ENCODE measurements at places on chromosomes 11 and 22.

- DNase-seq, result no peak
Measured at GRCh38 chr22:49142296-49142695, 685.4 kb downstream of the BRD1 start.

GRCh38 chr11:69468221-69468620 is 13.2 kb upstream of the LINC01488 start:
- no peak for DNase-seq

DNA sequence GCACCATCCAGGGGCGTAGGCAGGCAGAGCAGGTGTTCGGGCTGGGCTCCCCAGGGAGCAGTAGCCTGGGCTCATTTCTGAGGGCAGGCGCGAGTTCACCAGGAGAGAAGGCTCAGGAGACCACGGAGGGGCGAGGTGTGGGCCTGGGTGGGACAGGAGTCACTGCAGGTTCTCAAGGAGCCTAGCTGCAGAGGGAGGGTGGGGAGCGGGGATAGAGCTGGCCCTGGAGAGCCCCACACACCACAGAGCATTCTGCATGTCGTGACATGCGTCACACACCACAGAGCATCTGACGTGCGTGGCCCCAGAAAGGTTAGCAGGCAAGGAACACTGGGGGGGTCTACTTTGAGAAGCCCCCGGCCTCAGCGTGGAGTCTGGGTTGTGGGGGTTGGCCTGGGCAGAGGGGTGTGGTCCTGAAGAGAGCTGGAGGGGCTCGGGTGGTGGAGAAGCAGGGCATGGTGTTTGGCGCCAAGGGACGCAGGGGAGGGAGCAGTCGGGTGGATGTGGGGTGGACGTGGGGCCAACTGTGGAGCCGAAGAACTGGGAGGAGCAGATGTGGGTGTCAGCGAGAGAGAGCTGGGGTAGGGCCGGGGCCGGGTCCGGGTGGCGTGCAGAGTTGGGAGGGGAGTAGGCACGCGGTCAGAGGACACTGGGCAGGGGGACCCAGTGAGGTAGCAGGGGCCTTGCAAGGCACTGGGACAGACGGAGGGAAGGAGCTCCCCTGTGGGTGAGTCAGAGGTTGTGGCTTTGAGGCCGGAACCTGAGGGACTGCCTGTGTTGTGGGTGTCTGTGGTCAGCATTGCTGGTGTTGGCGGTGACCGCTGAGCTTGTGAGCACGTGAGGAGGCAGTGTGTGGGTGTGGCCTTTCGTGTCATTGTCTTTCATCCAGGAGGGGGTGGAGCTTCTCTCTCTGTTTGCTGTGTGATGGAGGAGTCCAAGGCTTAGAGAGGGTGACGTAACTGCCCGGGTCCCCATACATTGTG is 25.5 kb downstream of the CTTN start:
- no peak for DNase-seq

- DNase-seq, result no peak
Measured at GRCh38 chr22:26586556-26587325, 3.2 kb downstream of the TPST2 start.

GRCh38 chr11:74397501-74398243 is 561 bp downstream of the PGM2L1 start:
- DNase-seq, result no peak

GRCh38 chr11:69010361-69010891 is 2.6 kb downstream of the MRGPRF start:
- DNase-seq, result no peak

GRCh38 chr11:119540370-119541125 is 117.6 kb upstream of the THY1 start:
- no peak for DNase-seq

DNA sequence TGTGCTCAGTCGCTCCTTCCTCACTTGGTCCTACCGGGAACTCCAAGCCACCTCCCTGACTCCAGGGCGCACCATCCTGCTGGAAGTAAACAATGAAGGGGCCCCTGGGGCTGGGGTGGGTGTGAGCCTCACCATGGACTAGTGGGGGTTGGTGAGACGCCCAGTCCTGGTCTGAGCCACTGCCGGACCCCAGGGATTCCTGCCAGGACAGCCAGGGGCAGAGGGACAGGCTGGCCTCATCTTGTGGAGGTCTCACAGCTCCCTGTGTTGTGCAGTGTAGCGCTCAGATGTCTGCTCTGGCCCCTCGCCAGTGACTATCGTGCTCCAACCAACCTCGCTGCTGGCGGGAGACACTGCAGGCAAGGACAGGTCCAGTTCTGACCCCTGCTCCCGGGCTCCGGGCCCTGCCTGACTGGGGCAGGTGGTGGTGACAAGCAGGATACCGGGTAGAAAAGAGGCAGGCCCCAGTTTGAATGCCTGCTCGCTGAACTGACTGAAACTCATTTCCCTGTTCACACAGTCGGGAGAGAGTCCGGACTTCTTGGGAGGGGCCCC is 1021.4 kb downstream of the BRD1 start:
- no peak for DNase-seq

DNA sequence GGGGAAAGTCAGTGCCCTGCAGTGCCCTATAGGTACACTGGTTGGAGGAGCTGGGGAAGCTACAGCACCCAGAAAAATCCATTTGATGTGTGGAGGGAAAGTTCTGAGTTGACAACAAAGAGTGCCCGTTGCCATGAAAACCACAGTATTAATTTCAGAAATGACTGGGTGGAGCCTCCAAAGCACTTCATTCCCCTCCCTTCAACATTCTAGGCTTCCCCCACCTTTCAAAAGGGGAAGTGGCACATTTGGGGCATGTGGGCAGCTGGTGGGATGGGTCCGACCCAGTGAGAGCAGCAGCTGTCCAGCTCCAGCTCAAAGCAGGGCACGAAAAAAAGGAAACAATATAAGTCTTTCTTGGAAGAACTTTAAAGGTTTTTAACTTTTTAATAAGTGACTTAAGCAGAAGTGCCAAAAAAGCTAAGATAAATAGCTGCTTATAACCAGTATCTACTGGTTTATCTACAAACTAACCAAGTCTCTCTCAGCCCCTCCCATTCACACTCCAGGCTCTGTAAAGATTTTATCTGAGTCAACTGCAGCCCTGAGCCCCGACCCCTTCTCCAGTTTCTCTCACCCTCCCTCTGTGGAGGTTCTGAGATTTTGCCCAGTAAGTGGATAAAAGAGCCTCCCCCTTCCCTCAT is 9.0 kb upstream of the AHNAK start:
- no peak for DNase-seq

DNA sequence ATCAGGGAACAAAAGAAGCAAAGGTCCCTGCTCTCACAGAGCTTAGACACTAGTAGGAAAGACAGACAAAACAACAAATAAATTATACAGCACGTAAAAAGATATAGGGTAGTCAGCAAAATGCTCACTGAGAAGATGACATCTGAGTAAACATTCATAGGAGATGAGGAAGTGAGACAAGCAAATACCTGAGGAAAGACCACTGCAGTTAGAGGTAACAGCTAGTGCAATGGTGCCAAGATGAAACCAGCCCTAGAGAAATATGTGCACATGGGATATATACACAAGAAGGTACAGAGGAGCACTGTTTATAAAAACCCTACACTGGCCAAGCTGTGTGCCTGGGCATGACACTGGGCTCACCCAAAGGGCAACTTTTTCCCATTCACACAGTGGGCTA is 9.8 kb downstream of the CYP2R1 start:
- no peak for DNase-seq

GRCh38 chr22:31327806-31328543 is 18.2 kb downstream of the PATZ1 start:
- DNase-seq, result no peak

GRCh38 chr11:120001178-120002090 is 136.5 kb downstream of the TRIM29 start:
- peak; percentile 34 for DNase-seq

GRCh38 chr11:7635137-7635536 is 38.2 kb downstream of the CYB5R2 start:
- peak; percentile 22 for DNase-seq

DNA sequence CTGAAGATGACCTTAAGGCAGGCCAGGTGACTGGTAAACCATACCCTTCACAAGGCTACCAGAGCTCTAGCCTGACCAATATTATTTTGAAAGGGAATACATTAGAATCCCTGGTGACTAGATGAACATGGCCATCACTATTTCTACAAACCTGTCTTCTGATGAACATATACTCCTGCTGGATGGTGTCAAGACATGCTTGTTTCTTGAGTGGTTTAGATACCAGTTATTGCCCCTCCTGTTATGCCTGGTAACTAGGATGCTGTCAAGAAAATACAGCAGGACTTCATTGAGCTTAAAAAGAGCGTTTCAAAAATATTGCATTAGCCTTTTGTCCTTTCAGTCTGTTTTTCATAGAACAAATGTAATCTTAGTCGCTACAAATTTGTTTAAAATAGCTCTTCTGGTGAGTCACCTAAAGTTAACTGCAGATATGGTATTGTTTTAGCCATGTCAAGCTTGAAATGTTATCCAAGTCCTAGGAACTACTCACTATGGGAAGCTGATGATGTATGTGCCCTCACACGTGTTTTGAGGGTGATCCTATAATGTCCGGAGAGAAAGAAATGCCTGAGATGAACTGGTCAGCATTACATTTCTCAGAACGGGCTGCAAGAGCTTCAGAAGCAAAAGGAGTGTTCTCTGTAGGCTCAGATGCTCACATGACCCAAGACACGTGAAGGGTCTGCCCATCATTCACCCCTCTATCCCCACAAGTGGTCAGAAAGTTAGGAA is 20.6 kb downstream of the ADM start:
- DNase-seq, result no peak

DNA sequence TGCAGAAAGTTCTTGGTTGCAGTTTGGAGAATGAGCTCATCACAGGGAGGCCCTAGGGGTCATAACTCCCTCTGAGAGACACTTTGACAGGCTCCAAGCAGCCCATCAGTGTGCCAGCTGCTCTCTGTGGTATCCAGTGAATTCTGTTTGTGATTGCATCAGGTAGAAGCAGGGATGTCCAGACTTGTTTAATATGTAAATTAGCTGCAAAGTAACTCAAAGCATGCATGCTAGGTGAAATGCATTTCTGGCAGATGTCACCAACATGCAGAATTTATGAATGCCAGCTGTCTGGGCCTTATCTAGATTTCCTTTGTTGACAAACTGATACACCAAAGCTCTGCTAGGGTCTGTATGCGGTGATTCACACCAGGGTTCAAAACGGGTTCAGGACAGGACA is 123.6 kb upstream of the MTNR1B start:
- DNase-seq, result no peak

DNA sequence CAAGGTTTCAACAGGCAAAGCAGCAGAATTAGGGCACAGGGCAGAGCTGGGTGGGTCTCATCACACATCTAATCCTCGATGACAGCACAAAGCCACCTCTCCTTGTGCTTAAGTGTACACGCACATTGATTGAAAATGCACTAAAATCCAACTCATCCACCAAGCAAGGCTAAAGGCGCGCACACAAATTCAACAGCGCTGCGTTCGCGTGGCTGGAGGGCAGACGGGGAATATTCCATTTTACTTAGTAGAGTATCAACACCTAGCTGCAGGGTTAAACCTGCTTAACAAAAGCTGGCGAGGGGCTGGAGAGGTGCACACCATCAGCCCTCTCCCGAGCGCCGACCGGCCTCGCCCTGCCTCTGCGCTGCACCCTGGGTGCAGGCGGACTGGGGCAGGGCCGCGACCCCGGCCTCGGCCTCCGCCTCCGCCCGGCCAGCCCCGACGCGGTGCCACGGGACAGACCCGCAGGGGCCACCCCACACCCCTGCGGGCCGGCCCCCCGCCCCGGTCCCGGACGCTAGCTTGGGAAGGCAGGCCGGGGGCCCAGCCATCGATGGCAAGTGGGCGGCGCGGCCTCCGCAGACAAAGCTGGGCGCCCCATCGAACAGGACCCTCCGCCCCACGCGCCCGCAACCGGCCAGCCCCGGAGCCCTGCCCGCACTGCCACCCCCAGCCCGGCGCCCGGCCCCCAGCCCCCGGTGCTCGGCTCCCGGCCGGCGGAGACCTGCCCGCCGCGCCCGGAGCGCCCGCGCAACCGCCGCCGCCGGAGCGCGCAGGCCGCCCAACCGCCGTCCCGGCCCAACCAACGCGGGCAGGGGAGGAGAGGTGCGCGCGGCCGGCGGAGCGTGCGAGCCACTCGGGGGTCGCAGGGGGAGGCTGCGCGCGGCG is 929 bp downstream of the PRDM10 start:
- peak; percentile 57 for DNase-seq

DNA sequence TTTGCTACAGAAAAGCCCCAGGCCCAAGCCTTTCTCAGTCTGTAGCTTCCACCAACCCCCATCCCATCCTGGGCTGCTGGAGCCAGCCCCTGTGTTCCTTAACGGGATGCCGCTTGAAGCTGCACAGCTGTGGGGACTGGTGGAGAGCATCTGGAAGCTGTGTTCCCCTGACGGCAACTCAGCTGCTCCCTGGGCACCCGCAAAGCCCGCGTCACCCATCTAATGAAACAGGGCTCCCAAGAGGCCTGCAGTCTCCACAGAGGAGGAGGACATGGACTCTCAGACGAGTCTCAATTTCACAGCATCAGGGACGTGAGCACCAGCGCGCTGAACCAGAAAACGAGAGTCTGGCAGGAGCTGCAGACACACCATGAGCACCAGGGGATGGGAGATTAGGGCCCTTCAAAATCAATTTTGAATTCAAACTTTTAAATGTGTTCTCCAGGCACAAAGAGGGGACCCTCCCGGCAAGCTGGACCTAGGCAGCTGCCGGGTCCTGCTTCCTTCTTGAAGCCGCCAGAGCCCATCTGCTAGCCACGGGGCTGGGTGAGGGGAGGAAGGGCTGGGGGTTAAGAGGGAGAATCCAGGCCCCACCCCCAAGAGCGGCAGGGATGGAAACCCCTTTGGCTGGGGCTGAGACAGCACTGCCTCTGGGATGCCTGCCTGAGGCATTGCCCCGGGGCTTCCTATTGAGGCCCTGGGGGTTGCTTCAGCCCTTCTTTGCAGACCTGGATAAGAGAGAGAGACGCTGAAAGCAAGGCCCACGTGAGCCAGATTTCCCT is 21.0 kb downstream of the LMO1 start:
- DNase-seq, result no peak

DNA sequence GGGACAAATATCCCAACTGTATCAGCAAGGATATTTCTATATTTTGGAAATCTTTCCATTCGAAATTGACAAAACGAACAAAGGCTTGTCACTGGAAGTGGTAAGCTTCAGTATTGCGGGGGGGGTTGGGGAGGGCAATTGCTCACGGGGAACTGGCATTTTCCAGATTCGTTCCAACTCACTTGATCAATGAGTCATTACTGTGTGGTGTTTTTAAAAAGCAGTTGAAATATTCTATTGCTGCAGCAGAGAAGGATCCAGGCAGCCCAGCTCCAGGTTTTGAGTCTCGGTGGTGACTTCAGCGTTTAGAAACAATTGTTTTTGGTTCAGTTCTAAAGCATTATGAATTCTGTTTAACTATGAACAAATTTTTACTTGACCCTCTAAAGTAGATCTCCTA is 33.8 kb upstream of the FBLN1 start:
- no peak for DNase-seq

- peak; percentile 23 for DNase-seq
Measured at GRCh38 chr11:132245403-132246385, 875.3 kb downstream of the NTM start.

- DNase-seq, result no peak
Measured at GRCh38 chr11:48033918-48034341, 53.6 kb downstream of the PTPRJ start.

DNA sequence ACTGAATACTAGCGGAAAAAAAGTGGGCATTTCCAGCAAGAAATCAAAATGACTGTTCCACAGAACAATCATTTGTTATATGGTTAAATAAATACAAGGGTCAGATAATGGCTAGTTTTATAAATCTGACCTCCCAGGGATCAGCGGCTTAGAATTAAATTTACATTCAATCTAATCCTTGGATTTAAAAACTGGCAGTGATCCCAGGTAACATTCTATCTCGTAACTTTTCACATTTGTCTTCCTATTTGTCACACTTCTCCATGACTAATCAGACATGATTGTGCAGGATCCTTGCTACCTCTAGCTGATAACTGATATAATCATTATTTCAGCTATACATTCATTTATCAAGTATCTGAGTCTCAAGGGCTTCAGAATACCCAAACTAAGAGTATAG is 2.9 kb upstream of the MMP3 start:
- no peak for DNase-seq

Data from hippocampal formation (tissue), 2 donors.